ENCODE measurements at places on chromosomes 3 and 15.

- no peak for DNase-seq
Observed at GRCh38 chr3:195081242-195081963, 189.6 kb downstream of the XXYLT1 start.

DNA sequence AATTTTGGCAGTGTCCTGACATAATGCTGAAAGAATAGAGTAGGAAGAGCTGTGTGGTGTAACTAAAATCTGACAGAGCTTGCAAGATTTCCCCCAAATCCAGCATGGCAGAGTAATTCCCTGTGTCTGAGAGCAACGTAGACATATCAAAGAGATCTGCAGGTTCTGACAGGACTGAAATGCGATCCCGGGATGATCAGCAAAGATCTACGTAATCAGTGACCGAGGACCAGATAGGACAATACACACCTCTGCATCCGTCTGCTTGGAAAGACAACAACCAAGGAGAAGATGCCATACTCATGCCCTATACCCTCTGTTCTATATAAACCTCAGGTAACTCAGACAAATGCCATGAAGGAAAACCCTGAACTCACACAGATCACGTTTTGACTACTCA is 26.6 kb upstream of the SYNPR start:
- no peak for DNase-seq

- no peak for DNase-seq
Observed at GRCh38 chr3:42424911-42425310, 14.5 kb upstream of the LYZL4 start.

GRCh38 chr3:76131396-76132153 is 346.2 kb upstream of the ZNF717 start:
- no peak for DNase-seq

GRCh38 chr15:98382139-98382538 is 266.2 kb upstream of the IGF1R start:
- DNase-seq: no peak

- DNase-seq: peak; percentile 38
Observed at GRCh38 chr15:98160236-98160635, 199.7 kb downstream of the ARRDC4 start.

DNA sequence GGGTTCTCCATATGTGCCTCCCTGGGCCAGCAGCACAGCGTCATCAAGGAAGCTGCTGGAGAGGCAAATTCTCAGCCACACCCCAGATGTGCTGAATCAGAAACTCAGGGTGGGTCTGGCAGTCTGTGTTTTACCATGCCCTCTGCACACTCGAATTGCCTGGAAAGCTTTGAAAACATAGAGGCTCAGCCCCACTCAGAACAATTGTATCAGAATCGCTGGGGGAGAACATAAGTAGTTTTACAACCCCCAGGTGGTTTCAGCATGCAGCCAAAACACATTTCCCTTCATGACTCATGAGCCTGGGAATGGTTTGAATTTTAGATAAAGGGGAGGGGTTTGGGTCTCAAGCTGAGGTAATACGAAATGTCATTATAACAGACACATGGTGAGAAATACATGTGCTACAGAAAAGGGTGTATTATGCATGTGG is 9.6 kb downstream of the TGM4 start:
- DNase-seq: no peak

- no peak for DNase-seq
Observed at GRCh38 chr3:37287776-37288175, 113.4 kb upstream of the LRRFIP2 start.

All from CD4-positive, alpha-beta memory T cell (primary cell).